Nucleus accumbens (tissue), 56 donors: ENCODE measurements at places on chromosomes 11 and 22.

- DNase-seq = no peak
Observed at GRCh38 chr11:43447151-43447550, 88.4 kb downstream of the TTC17 start.

- no peak for DNase-seq
Observed at GRCh38 chr22:39663751-39664150, 93.2 kb downstream of the CACNA1I start.

DNA sequence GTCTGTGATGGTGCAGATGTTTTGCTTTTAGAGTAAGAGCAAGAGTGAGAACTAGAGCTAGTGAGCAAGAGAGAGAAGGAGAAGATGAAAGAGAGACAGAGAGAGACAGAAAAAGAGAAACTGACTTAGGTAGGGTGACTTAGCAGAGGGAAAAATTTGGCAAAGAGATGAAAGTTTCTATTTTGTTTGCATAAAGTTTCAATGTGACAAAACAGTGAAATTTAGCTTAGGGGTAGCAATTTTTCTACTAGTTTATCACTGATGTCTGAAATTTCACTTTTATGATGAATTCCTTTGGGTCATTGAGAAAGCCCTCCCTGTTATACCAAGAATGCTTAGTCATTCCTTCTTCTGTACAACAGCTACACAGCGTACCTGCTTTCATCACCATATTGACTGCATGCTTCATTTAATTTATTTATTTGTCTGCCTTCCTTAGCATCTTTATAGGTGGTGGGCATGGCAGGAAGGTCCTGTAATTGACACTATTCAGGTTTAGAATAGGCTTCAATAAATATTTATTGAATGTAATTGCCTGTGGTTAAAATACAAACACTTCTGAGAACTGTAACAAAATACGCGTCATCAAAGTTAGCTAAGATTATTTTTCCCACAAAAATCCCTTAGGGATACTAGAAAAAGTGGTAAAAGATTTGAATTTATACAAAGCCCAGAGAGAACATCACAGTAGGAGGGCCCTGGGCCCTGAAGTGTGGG is 19.9 kb upstream of the CTSC start:
- DNase-seq = no peak

DNA sequence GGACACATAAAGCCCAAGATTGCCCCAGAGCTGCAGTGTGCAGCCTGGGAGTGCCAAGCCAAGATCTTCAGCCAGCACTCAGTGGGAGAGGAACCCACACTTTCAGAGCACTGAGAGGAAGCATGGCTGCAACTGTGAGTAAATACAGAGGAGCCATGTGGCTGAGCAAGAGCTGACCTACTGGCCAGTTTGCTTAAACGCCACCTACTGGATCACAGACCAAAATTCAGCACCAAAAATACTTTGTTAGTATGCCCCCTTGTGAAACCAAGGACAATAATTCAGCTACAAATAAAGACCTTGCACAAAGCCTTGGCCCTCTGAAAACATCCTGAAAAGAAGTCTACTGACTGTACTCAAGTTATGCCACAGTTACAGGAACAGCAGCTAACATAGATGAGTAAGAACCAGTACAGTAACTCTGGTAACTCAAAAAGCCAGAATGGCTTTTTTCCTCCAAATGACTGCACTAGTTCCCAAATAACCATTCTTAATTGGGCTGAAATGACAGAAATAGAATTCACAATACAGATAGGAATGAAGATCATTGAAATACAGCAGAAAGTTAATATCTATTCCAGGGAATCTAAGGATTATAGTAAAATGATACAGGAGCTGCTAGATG is 10.1 kb upstream of the OR4A15 start:
- DNase-seq = no peak

GRCh38 chr11:78231962-78232501 is 43.3 kb downstream of the USP35 start:
- no peak for DNase-seq
